Upper lobe of left lung (tissue), 6 donors: ENCODE measurements at places on chromosomes 12 and 14.

DNA sequence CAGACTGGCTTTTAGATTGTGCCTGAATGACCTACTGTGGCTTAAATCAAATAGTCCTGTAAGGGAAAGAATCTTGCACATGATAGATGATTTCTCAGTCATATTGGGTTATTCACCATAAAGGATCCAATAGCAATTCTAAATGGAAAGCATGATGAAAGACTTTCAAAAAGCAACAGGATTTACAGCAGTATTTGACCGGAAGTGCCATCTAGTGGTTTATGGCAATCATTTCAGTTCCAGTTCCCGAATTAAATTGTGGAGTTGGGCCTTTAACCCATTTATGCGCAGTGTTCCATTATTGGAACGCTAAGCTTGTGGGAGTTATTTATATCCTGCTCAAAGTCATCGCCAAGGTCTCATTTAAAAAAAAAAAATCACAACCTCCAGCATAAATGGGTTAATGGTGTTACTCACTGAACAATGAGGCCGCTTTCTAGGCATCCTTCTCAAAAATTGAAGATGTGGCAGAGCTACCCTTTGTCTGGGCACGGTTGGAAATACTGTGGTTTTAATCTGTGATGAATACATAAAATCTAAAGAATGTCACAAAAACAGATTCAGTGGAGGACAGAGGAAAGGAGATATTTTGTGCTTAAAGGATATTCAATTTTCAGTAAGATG, 60.8 kb upstream of the REP15 start:
- no peak overlapping the region for H3K4me3 ChIP-seq
- H3K36me3 ChIP-seq, result no peaks in the 10 kb centered on the region
- no peaks in the 10 kb centered on the region for H3K4me1 ChIP-seq
- DNase-seq, result no peak
- H3K27ac ChIP-seq, result no peak overlapping the region

DNA sequence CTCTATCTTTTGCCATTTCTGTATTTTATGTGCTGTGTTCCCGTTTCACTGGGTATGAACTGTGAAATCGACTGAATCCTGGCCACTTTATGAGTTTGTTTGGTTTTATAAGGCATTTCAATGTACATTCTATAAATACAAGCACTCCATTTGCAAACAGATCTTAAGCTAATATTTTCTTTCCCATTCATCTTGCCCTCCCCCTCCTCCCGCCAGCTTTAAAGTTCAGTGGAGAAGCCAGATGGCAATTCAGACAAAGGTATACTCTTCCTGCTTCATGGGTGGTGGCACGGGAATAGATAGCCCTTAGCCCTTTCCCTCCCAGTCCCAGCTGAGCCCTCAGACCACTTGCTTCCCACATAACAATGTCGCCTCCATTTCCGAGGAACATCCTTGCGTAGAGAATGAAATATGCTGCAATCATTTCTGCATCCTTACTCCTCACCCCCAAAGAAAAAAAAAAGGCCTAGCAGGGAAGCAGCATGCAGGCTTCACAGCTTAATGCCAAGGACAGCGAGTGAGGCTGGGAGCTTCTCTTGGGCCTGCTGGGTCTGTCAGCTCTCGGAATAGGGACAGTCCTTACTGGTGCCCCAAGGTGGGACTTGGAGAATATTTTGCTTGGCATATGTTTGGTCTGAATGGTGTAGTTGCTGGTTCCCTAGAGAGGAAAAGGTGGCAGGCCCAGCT, 52.8 kb upstream of the SRSF5 start:
- H3K27ac ChIP-seq, result peak overlapping the region; percentile 85
- no peaks in the 10 kb centered on the region for H3K27me3 ChIP-seq
- no peak for DNase-seq
- H3K36me3 ChIP-seq, result peaks cover 42% of the 10 kb centered on the region

DNA sequence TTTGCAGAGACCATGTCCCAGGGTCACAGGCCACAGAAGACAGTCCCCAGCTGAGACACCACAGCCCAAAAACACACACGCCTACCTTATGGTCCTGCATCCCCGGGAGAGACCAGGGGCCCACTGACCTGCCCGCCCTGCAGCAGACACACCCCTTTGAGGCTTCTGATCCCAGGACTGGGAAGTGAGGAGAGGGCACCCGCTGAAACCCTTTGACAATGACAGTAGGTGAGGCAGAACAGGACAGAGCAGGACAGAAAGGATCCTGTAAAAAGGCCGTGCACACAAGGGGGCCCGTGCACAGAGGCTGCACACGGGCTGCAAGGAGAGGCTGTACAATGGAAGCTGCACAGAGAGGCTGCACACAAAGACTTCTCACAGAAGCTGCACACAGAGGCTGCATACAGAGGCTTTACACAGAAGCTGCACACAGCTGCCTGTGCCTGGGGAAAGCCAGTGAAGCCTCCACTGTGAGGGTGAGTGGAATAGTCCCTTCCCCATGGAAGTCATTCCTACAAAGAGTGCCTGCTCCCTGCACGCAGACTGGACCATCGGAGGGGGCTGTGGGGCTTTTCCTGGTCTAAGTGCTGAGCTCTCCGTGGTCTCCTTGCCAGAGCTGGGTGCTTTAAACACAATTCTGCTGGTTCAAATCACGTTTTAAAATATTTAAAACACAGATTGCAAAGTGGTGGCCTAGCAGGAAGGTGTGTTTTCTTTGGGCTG, 16.6 kb upstream of the SFSWAP start:
- no peaks in the 10 kb centered on the region for H3K36me3 ChIP-seq
- no peaks in the 10 kb centered on the region for H3K4me1 ChIP-seq
- no peaks in the 10 kb centered on the region for H3K27me3 ChIP-seq
- no peak for DNase-seq

GRCh38 chr14:20707622-20708021, 19.1 kb downstream of the ANG start:
- peak overlapping the region; percentile 68 for H3K27ac ChIP-seq
- no peak overlapping the region for H3K4me3 ChIP-seq
- H3K36me3 ChIP-seq, result no peaks in the 10 kb centered on the region
- H3K27me3 ChIP-seq, result no peaks in the 10 kb centered on the region

- no peaks in the 10 kb centered on the region for H3K4me1 ChIP-seq
- no peaks in the 10 kb centered on the region for H3K27me3 ChIP-seq
- H3K36me3 ChIP-seq, result no peaks in the 10 kb centered on the region
These were observed 294.7 kb downstream of the TTC6 start for GRCh38 chr14:37890095-37890494.

DNA sequence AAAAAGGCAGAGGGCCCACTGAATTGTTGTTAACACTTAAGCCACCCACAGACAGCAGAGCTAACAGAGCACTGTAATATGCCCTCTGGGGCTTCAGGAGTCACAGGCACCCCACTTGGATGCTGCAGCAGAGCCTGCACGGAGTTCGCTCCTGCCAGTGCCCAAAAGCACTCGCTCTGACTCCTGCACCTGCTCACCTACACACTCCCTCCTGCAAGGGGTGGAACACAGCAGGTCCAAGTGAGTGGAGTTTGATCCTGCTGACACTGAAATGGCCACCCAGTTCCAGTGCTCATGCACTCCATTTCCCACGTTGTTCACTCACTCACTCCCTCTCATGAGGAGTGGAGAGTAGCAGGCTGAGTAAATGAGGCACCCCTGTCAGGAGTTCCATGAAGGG, 68.8 kb downstream of the OSBPL8 start:
- H3K4me1 ChIP-seq, result no peaks in the 10 kb centered on the region
- no peak overlapping the region for H3K4me3 ChIP-seq
- H3K27ac ChIP-seq, result no peak overlapping the region
- no peaks in the 10 kb centered on the region for H3K36me3 ChIP-seq
